ENCODE measurements at places on chromosomes 5 and 9.

DNA sequence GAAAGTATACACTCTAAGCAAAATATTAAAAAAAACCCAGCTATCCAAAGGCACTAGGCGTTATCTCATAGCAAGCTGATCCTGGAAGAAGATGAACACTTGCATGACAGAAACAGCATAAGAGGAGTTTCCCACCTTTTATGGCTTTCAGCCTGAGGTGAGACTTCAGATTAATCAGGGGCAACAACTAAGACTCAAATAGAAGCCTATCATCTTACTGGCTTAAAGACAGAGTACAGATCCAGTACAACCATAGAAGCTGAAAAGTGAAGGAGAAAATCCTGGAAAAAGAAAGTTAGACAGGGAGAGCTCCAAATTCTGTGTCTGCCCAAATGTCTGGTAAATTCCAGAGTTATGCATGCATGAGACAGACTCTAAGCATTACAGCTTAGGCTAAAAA is 360.8 kb upstream of the KCNN2 start:
- DNase-seq: no peak

- DNase-seq: no peak
These were observed 26.8 kb upstream of the SLC12A7 start for GRCh38 chr5:1138445-1139245.

DNA sequence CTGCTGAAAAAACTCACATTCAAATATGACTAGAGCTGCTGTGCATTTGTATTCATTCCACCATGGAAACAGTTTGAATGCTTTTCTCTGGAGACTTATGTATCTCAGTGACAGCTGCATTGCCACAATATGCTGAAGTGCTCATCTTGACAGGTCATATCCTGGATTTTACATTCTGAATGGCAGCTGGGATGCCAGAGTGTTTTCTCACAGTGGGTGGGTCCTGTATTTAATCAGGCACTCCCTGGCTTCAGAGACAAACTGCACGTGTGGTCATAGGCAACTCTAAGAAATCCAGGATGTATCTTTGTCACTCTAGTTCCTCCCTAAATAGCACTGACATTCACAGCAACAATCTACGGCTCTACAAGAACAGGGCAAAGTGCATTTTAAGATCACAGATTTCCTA is 75.6 kb downstream of the ST8SIA4 start:
- DNase-seq: no peak

GRCh38 chr5:169119288-169120048 is 181.5 kb downstream of the SLIT3 start:
- DNase-seq: no peak

GRCh38 chr9:124487260-124488182 is 19.7 kb downstream of the NR5A1 start:
- no peak for DNase-seq

DNA sequence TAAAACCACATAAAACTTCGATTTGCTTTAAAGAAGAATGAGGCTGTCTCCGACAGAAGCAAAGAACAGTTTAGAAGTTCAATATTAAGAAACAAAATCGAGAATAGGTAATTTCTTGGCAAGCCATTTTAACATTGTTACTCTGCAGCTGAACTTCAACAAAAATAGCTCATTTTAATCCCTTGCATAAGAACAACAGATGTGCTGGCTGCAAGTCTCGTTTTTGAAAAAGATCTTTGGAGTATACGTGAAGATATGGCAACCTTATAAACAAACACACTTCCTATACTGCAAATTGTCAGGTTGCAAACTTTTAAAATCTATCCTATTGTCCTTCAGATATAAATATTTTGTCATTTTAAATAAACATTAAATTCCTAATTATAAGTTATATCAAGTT is 71.5 kb downstream of the FBN2 start:
- DNase-seq: no peak

- DNase-seq: no peak
These were observed 91.5 kb downstream of the GHR start for GRCh38 chr5:42514754-42515153.

GRCh38 chr5:138336952-138337684 is 948 bp upstream of the FAM53C start:
- DNase-seq: no peak

- DNase-seq: no peak
These were observed 786.1 kb upstream of the CTNND2 start for GRCh38 chr5:12690361-12690760.

- no peak for DNase-seq
These were observed 1.7 kb downstream of the PHF2 start for GRCh38 chr9:93577975-93578682.

- no peak for DNase-seq
These were observed 3.8 kb upstream of the SQSTM1 start for GRCh38 chr5:179816796-179817469.

- DNase-seq: no peak
These were observed 15.6 kb downstream of the TICAM2 start for GRCh38 chr5:115586525-115587146.

- no peak for DNase-seq
These were observed 75.2 kb downstream of the F2RL2 start for GRCh38 chr5:76547891-76548524.

GRCh38 chr9:88025411-88026117 is 51.2 kb upstream of the CDK20 start:
- no peak for DNase-seq

DNA sequence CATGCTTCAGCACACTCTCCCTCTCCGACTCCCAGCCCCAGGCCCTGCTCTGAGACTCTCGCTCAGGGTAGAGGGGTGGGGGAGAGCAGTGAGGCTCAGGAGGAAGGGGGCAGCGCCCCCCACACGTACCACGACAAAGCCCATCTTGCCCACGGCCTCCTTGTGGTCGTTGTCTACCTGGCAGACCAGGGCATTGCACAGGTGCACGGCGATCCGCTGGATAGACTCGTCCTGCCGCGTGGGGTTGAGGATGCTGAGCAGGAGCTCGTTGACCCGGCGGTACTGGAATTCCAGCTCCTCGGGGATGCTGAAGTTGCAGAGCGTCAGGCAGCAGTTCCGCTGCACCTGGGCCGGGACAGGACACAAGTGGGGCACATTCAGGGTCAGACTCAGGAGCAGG is 18.5 kb upstream of the ZDHHC12 start:
- DNase-seq: no peak

Measured in NCI-H1105 (cell line).